ENCODE measurements at places on chromosomes 2 and 18.

GRCh38 chr2:174630107-174630506 is 32.5 kb upstream of the WIPF1 start:
- no peak for DNase-seq

GRCh38 chr18:26459340-26459739 is 89.0 kb downstream of the KCTD1 start:
- DNase-seq = no peak

GRCh38 chr18:45270289-45270771 is 344.9 kb upstream of the SLC14A2 start:
- DNase-seq = no peak

DNA sequence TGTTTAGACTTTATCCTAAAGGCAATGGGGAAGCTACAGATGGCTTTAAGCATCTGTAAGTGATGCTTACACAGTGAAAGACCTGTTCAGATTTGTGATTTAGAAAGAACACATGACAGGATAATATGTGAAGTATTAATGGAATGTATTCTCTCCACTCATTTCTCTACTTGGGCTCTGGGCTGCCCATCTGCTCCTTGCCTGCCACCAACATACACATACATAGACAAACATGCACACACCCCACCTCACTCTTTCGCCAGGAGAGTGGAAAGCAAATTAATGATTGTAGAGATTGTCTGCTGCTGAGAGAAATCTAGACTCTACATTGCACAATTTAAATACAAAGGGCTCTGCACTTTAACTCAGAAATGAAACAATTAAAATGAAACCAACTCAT is 61.0 kb upstream of the NFE2L2 start:
- no peak for DNase-seq

- DNase-seq = no peak
These were observed 971 bp downstream of the ZNF385B start for GRCh38 chr2:179860255-179861026.

DNA sequence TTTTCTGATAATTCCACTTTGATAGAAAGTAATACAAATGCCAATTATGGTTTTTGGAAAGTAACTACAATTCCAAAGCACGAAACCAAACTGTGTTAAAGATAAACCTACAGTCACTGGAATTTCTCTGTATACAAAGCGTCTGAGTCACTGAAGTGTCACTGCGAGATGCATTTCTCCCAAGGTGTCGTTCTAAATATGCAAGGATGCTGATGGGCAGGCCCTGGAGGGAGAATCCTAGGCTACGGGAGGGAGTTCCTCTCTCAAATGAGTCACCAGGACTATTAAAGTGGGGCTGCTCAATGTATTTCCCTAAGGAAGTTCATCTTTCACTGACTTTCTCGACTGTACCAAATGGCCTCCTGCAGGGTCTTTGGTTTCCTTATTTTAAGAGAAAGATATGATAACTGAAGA is 163.8 kb upstream of the STK17B start:
- DNase-seq = no peak

GRCh38 chr18:37452015-37452414 is 113.6 kb downstream of the CELF4 start:
- no peak for DNase-seq

DNA sequence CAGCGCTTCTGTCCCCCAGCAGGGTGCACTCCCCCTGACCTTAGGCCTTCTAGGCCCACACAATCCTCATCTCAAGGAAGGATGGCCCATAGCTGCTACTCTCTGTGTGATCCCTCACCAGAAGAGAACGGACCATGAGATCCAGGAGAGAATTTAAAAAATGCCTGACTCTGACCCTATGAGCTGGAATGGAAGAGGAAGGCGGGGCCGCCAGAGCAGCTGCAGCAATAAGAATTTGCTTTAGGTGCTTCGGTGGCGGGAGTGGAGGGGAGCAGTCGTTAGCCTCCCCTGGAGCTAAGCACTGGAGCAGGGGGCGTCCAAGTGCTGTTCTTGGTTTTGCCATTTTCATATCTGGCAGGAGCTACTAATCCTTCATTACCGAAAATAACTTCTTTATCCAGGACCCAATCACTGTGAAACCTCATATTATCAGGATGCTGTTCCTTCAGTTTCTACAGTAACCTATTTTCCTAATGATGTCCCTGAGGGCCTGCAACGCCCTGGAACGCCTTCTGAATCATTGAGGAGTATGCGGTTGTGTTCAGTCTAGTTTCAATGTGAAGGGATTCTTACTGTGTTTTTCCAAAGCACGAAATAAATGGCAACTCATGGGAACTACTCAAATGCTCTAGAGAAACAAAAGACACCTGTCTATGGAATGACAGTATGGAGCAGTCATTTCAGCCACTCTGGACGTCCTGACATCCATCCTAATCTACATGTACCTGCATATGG is 105.1 kb upstream of the SIX2 start:
- no peak for DNase-seq

DNA sequence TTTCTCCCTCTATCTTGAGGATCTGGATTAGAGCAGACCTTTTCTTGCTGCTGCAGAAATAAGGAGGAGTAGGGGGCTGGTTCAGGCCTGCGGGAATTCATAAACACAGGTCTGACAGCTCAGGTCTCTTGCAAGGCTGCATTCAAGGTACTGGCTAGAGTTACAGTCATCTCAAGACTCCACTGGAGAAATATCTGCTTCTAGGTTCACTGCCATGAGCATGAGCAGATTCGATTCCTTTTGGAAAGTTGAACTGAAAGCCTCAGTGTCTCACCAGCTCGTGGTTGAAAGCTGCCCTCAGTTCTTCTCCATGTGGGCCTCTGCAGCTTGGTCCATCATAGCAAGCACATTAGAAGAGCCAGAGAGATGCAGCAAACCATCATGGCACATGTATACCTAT is 124.4 kb upstream of the SETBP1 start:
- DNase-seq = no peak

DNA sequence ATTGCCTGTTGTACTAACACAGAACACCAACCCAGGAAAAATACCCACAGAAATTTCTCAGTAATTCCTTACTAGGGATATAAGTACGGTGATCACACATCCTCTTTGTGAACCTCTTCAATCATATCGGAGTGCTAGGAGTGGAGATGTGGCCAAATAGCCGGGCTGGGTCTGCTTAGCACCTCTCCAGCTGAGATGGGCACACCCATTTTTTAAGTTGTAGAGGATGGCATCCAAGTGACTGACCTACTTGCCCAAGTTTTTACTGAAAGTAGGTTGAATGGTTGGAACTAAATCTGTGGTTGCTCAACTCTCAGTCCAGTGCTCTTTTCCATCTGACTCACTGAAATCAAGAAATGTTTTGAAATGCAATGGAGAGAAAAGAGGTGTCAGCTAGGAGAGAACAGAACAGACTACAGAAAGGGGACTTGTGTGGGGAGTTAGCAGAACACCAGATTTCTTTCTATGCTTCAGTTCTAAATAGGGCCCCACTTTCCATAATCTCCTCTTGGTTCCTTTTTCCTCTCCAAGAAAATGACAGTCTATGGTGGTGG is 68.7 kb upstream of the FSHR start:
- DNase-seq = no peak

DNA sequence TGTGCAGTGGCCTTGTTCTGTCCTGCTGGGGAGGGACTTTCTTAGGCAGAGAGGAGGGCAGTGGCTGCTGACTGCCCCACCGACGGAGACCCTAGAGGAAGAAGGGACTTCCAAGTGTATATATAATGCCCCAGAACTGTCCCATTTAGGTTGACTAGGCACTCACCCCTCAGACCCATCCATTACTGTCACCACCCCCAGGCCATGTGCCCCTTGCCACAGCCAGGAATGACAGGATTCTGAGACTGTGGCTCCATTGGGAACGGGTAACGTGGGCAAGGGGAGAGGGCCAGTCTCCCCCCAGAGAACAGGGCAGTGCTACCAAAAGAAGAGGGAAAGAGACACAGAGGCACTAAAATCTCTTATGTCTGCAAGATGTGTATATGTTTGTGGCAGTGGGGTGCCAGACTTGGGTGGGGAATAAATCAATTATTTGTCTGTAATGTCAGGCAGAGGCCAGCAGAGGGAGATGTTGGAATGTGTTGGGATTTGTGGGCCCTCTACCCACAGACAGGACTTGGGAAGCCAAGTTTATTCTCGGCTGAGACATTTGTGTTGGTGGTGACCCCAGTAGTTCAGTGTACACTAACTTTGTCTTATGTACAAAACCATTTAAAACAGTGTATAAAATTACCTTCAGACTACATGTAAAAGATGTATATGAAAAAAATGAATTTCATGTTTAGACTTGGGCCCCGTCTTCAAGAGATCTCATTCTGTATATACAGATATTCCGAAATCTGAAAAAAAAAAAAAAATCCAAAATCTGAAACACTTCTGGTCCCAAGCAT is 24.0 kb upstream of the TMEM37 start:
- DNase-seq = no peak

DNA sequence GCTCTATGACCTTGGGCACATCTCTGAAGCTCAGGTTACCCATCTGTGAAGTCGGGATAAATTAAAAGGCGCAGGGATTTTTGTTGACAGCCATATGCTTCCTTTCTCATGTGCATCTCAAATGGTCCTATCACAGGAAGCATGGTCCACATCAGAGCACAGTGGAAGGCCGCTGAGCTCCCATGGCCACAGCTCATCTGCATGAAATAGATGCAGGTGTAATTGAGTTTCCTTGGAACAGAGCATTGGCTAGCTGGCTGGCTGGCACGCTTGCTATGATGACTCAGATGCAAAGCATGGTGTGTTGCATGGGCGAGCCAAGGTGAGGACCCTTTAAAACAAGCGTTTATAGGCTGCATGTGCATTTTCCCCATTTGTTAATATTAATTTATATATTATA is 79.3 kb downstream of the TXNL1 start:
- DNase-seq = no peak

DNA sequence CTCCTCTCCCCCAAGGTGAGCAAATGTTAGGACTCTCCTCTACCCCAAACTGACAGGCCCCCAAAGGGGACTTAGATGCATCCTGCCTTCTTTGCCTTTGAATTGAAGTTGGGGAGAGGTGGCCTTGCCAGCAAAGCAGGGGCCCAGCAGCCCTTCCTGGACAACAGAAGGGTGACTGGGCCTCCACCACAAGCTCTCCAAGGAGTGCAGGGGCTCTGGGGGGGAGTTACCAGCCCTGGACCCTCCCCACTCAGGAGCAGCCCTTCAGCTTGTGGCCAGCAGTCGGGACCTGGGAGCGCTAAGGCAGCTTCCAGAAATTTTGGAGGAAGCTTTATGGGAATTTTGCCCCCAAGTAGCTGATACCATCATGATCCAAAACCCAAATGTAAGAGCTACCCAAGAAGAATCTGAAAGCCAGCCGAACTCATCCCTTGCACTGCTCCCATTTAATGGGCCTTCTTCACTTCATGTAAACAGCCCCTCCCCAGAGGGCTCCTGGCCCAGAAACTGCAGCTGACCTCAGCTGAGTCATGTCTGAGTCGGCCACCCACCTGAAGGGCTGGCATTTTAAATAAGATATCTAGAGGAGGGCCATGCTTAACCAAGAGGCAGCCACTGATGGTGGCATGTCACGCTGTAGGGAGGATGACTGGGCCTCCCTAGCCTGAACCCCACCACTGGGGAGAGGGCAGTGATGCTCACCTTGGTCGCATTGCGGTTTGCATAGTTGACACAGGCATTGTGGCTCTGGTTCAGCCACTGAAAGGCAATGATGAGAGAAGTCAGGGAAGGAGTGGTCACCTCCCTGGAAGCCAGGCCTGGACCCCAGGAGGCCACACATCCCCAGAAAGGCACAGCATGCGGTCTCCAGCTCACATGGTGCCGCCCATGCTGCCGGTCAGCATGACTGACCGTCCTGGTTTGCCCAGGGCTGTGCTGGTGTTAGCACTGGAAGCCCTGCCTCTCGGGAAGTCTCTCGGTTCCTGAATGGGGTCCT is 71.5 kb downstream of the SFXN5 start:
- DNase-seq = no peak

All from stimulated activated CD8-positive, alpha-beta memory T cell treated with anti-CD3 and anti-CD28 coated beads, Interleukin-4, amount 100 ng/mL, for 1 hour (primary cell).